ENCODE measurements at places on chromosomes 16 and 17. TPM values are rescaled to one million over a fixed set of nuclear protein-coding genes. Genes with fewer than 3 reads are reported as not detected.

IL21R gene
- total RNA-seq = 0.13 TPM

GAS2L2 gene
- 0.89 TPM for total RNA-seq

PSMB3 gene
- total RNA-seq = 148 TPM

SNAI3 gene
- total RNA-seq = 1.4 TPM

AANAT gene
- not detected for total RNA-seq

METRNL gene
- total RNA-seq = 70.6 TPM

DNA sequence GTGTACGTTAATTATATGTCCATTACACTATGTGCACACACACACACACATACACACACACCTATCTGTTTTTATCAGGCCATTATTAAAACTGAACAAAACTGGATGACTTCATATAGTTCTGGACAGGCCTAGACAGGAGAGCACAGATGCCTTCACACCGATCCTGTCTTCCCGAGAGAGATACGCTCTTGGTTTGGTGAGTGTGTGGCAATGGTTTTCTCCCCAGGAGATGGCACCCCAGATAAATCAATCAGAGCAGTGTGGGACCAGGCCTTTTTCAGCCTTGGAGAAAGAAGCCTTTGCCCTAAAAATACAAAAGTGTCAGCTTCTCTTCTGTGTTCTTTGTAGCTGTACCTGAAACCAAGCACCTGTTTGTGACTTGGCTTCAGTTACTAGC, 83.7 kb downstream of the CPPED1 start:
- H3K4me1 ChIP-seq = no peaks in the 10 kb centered on the region
- DNase-seq = no peak
- no peak overlapping the region for H3K27ac ChIP-seq
- no peaks in the 10 kb centered on the region for H3K36me3 ChIP-seq
- H3K4me3 ChIP-seq = no peak overlapping the region

- no peaks in the 10 kb centered on the region for H3K36me3 ChIP-seq
- peak overlapping the region; percentile 98 for H3K4me3 ChIP-seq
- H3K4me1 ChIP-seq = peaks cover 26% of the 10 kb centered on the region
- DNase-seq = no peak
Observed at GRCh38 chr17:36600936-36601302, 464 bp upstream of the MRM1 start.

DNA sequence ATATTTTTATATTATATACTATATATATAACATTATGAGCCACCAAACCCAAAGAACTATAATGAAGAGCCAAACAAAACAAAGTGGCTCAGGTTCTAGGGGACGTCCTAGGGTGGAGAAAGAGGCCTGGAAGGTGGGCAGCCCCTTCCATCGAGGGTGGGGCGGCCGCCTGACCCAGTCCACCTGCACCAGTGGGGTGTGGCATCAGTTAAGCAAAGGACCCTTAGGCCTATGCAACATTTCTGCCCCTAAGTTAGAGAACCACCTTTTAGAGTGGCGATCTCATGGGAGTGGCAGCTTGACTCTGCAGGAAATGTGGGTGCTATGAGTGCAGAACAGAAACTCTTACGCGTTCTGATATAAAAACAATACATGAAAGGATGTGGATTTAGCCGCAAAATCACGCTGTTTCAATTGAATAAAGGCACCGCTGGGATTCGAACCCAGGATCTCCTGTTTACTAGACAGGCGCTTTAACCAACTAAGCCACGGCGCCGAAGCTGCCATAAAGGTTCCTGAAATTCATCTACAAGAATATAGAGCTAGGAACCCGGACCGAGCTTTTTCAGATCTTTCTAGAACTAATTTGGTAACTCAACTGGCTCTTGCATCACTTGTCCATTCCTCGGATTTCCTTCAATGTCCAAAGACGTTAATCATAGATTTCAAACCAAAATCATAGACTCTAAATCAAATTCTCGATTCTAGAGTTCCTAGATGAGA, 15.6 kb upstream of the AURKB start:
- H3K4me1 ChIP-seq = peaks cover 30% of the 10 kb centered on the region
- peak overlapping the region; percentile 73 for H3K27ac ChIP-seq
- H3K4me3 ChIP-seq = peak overlapping the region; percentile 43

DNA sequence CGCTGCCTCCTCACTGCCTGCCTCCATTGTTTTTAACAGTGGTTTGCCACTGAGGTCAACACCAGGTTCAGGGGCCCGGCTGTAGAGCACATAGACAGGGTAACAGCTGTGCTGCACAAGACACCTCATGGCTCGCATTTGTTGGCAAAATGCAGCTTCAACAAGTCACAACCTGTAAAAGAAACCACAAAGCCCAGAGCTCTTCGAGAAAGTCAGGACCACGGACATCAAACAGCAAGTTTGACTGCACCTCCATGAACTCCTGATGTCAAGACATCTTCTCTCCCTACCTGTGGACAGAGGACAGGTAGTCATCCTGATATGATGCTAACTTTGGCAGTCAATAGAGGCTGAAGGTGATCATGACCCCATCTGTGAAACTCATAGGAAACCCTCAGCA, 142.4 kb upstream of the SOX9 start:
- no peak overlapping the region for H3K27ac ChIP-seq
- H3K4me3 ChIP-seq = no peak overlapping the region
- no peak for DNase-seq
- no peaks in the 10 kb centered on the region for H3K27me3 ChIP-seq
- H3K4me1 ChIP-seq = peaks cover 5% of the 10 kb centered on the region

- no peaks in the 10 kb centered on the region for H3K4me1 ChIP-seq
- no peak overlapping the region for H3K27ac ChIP-seq
- no peak for DNase-seq
- H3K4me3 ChIP-seq = no peak overlapping the region
- peaks cover 28% of the 10 kb centered on the region for H3K36me3 ChIP-seq
Observed at GRCh38 chr17:74785096-74785980, 9.2 kb upstream of the NAT9 start.

GRCh38 chr16:17963185-17963836, 373.2 kb downstream of the NPIPA8 start:
- no peak overlapping the region for H3K27ac ChIP-seq
- no peak overlapping the region for H3K4me3 ChIP-seq
- no peak for DNase-seq
- H3K27me3 ChIP-seq = no peaks in the 10 kb centered on the region
- H3K36me3 ChIP-seq = no peaks in the 10 kb centered on the region

- no peak overlapping the region for H3K4me3 ChIP-seq
- peak; percentile 46 for DNase-seq
- H3K36me3 ChIP-seq = no peaks in the 10 kb centered on the region
- no peaks in the 10 kb centered on the region for H3K27me3 ChIP-seq
Observed at GRCh38 chr16:82603784-82604411, 22.9 kb upstream of the CDH13 start.

DNA sequence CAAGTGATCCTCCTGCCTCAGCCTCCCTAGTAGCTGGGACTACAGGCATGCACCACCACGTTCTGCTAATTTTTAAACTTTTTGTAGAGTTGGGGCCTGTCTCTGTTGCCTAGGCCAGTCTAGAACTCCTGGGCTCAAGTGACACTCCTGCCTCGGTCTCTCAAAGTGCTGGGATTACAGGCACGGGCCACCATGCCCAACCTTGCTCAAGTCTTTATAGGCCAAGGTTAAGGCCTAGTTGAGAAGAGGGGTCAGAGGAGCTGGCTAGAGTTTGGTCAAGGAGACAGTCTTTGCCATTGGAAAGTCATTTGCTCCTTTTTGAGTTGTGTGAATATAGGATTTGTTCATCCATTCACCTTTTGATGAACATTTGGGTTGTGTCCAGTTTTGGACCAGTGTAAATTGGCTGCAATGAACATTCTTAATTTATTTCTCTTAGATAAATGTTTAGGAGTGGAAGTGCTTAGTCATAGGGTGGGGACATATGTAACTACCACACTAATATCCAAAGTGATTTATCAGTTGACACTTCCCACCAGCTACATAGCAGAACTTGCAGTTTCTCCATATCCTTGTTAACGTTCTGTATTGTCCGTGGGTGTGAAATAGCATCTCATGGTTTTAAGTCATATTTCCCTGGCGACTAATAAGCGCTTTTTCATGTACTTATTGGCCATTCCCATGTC, 30.7 kb upstream of the ARHGAP17 start:
- peaks cover 22% of the 10 kb centered on the region for H3K4me1 ChIP-seq
- no peaks in the 10 kb centered on the region for H3K36me3 ChIP-seq
- DNase-seq = no peak
- no peak overlapping the region for H3K27ac ChIP-seq
- H3K27me3 ChIP-seq = no peaks in the 10 kb centered on the region

DNA sequence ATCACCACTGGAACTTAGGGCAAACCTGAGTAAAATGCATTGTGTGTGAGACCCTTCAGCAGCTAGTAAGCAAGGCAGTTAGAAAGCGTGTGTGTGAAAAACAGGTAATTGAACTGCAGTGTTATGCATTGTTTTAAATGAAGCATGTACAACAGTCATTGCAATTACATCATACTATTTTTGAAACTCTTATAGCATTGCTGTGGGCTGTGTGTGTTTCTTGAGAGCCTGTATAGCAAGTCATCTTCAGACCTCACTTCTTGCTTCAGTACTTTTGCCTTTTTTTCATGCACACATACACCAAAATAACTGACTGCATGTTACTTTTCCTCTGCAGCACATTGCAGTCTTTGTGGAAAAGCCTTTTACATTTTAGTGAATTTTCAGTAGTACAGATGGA, 19.2 kb downstream of the PTRH2 start:
- peaks cover 100% of the 10 kb centered on the region for H3K36me3 ChIP-seq
- no peaks in the 10 kb centered on the region for H3K4me1 ChIP-seq
- no peak overlapping the region for H3K4me3 ChIP-seq
- no peak overlapping the region for H3K27ac ChIP-seq
- H3K27me3 ChIP-seq = no peaks in the 10 kb centered on the region

GRCh38 chr16:88453217-88453531, at the start of gene ZFPM1:
Gene ZFPM1, plus strand, starts transcription at chr16:88453280. Its CDS starts 359 bp downstream, at chr16:88453639.
- DNase-seq = no peak
- no peaks in the 10 kb centered on the region for H3K27me3 ChIP-seq
- H3K27ac ChIP-seq = peak within 1 kb of the TSS; percentile 90
- no peaks in the 10 kb centered on the region for H3K36me3 ChIP-seq
- H3K4me1 ChIP-seq = peaks cover 40% of the 10 kb centered on the region
- peak within 1 kb of the TSS; percentile 74 for H3K4me3 ChIP-seq

DNA sequence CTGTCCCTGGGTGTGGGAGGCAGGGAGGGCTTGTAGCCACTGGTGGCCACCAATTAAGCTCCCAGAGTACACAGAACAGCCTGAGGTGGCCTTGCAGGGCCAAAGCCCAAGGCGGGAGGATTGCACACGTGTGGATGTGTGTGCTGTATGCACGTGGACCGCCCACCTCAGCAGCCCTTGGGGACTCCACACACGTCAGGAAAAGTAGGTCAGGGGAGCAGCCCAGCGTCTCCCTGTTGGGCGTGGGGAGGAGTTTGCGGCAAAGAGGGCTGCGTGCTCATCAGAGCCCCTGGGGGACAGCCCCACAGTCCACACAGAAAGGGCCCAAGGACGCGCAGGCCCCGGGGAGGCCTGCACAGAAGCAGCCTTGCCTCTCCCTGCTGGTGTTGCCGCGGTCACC, 19.6 kb downstream of the SBK1 start:
- H3K27me3 ChIP-seq = no peaks in the 10 kb centered on the region
- no peak for DNase-seq
- no peak overlapping the region for H3K27ac ChIP-seq
- H3K36me3 ChIP-seq = no peaks in the 10 kb centered on the region

- H3K36me3 ChIP-seq = peaks cover 76% of the 10 kb centered on the region
- peaks cover 50% of the 10 kb centered on the region for H3K4me1 ChIP-seq
- H3K4me3 ChIP-seq = no peak overlapping the region
- no peak overlapping the region for H3K27ac ChIP-seq
Observed at GRCh38 chr16:67942200-67942509, 1.8 kb downstream of the LCAT start.

DNA sequence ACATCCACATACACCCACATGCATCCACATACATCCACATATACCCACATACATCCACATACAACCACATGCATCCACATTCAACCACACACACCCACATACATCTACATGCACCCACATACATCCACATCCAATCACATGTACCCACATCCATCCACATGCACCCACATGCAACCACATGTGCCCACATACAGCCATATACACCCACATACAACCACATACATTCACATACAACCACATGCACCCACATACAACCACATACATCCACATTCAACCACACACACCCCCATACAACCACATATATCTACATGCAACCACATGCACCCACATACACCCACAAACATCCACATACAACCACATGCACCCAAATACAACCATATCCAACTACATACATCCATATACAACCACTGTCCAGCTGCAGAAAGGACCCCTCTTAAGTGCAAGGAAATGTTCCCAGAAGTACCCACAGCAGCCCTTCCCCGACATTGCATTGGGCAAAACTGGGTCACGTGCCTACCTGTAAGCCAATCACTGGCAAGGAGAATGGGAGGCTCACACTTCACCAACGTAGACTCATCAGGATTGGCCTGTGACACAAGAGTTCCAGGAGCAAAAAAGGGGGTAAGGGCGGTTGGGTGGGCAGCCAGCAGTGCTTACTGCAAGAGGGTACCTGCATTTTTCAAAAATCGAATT, 18.1 kb downstream of the CALB2 start:
- no peaks in the 10 kb centered on the region for H3K36me3 ChIP-seq
- H3K27me3 ChIP-seq = peaks cover 27% of the 10 kb centered on the region
- DNase-seq = no peak
- H3K4me3 ChIP-seq = no peak overlapping the region
- H3K4me1 ChIP-seq = no peaks in the 10 kb centered on the region

- H3K27ac ChIP-seq = peak overlapping the region; percentile 98
- peak overlapping the region; percentile 99 for H3K4me3 ChIP-seq
- peaks cover 25% of the 10 kb centered on the region for H3K4me1 ChIP-seq
- H3K27me3 ChIP-seq = no peaks in the 10 kb centered on the region
- DNase-seq = no peak
- no peaks in the 10 kb centered on the region for H3K36me3 ChIP-seq
Observed at GRCh38 chr17:80264205-80265075, 3.8 kb downstream of the RNF213 start.

DNA sequence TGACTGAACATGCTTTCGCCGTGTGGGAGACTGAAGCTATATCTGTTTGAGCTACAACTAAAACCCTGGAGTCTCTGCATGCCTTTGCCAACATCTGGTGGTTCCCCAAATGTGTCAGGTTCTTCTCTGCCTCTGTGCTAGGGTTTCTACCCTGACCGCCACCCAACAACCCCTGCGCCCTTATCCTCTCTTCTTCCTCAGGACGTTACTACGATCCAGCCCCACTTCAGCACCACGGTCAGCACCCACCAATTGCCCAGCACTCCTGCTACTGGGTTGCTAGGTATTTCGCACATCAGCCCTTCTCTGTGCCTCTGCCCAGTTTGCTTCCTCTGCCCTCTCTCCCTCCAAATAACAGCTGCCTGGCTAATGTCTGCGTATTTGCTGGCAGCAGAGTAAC, 106.3 kb upstream of the HSBP1 start:
- no peaks in the 10 kb centered on the region for H3K36me3 ChIP-seq
- no peaks in the 10 kb centered on the region for H3K4me1 ChIP-seq
- H3K27ac ChIP-seq = no peak overlapping the region
- H3K4me3 ChIP-seq = no peak overlapping the region
- no peaks in the 10 kb centered on the region for H3K27me3 ChIP-seq
- DNase-seq = peak; percentile 31
